ENCODE measurements at places on chromosomes 11 and 22.

GRCh38 chr11:134666273-134667174 lies 254.5 kb upstream of the B3GAT1 start:
- DNase-seq: no peak

DNA sequence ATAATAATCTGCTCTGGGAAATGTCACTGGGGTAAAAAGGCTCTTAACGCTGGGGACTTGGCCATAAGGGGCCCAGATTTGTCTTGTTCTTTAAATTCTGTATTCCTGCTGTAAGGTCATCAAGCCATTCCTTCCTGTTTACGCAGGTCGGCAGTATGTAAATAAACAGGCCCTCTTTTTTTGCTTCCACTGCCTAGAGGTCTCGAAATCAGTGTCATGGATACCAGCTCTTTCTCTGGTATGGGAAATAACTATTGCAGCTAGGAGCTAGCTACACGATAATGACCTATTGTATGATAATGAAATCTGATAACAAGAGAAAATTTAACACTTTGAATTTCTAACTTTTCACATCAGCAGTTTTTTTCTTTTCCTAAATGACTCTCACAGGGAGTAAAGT lies 209.2 kb upstream of the NARS2 start:
- DNase-seq: no peak

- DNase-seq: no peak
Observed at GRCh38 chr11:115930291-115930690, 426.1 kb upstream of the CADM1 start.

- DNase-seq: no peak
Observed at GRCh38 chr22:48871176-48871840, 956.4 kb downstream of the BRD1 start.

GRCh38 chr22:36902143-36902926 lies 11.1 kb upstream of the CSF2RB start:
- no peak for DNase-seq
